ENCODE measurements at places on chromosomes 5 and 9.
A peak's percentile ranks its signal among the peaks of the same experiment; 100 is the strongest.

DNA sequence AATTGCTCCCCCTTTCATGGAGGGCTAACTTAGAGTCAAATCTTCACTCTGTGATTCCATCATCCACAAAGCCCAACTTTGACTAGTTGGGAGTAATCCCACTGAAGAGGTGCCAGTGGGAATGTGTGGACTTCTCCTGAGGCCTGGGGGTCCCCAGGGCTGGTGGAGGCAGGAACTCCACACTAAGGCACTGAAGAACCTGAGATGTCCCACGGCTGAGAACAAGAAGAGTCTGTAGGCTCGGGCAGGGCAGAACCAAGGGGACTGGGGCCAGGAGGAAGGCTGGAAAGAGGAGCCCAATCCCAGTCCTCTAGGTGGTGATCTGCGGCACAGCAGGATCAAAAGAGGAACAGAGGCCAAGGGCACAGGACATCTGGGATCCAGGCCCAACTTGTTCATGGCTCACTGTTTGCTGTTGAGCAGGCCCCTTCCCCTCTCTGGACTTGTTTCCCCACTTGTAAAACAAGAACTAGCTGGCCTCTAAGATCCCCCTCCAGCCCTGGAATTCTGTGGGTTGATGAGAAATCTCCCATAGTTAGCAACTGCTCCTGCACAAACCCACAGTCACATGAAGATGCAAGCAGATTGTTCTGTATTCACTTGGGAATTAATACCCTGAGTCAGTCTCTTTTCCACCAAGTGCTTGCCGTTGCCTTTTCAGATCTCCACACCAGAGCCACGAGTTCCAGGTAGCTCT lies 32.7 kb upstream of the ALDH1B1 start:
- no peak for DNase-seq

DNA sequence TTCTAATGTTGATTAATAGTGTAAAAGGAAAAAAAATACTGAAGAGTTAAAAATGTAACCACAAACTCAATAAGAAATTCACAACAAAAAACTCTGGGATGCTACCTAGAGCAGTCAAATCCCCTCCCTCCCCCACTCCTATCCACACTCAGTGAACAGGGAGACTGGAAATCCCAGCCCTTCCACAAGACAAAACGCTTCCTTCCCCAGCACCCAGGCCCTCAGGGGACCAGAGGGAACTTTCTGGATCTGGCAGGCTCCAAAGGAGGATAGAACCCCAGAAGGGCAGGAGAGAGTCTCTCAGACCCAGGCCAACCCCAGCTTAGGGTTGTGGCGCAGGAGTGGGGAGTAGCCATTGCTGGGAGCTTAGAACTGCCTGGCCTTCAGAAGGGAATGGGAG lies 55.0 kb downstream of the DCP2 start:
- no peak for DNase-seq

GRCh38 chr9:104025945-104026344 lies 68.2 kb upstream of the SMC2 start:
- DNase-seq: no peak

DNA sequence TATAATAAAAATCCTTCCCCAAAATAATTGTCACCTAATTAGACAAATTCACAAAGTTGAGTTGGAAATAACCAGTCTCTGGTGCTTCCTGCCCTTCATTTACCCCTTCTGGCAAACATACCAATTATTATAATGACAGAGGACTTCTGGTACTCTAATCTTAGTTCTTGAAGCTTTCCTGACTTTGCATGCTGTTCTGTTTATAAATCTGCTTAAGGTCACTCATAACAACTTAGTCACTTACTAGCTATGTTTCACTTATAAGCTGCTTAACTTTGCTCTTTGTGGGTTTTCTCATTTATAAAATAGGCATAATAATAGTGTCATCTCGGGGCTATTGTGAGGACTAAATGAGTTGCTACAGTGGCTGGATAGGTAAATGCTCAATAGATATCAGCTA lies 446.5 kb downstream of the EFNA5 start:
- DNase-seq: no peak

GRCh38 chr5:107618242-107618641 lies 52.5 kb downstream of the EFNA5 start:
- DNase-seq: no peak

DNA sequence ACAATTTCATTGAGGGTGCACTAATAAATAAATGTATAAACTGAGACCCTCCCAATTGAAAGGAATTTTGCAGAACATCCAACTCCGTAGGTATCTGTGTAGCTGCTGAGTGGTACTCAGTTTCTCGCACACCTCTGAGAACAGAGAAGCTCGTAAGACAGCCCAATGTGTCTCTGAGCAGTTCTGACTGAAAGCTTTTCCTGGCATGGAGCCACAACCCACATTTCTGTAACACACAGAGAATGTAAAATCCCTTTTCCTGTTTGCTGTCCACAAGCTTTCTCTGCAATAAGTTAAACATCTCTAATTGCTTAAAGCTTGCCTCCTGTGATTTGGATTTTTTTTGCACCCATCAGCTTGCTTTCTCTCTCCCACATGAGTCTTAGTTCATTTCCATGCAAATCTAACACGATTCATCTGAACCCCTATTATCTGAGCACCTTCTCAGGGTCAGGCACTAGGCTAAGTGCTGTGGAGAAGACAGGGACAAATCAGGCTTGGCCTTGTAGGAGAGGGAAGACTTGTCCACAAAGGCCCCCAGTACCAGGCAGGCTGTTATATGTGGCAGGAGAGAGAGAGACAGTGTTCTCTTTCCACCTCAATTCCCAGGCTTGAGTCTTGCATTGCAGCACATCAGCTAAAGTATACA lies 44.2 kb upstream of the COL15A1 start:
- DNase-seq: peak; percentile 20

GRCh38 chr5:102539562-102539961 lies 40.8 kb upstream of the SLCO6A1 start:
- no peak for DNase-seq

GRCh38 chr5:13985731-13986418 lies 41.4 kb upstream of the DNAH5 start:
- no peak for DNase-seq

DNA sequence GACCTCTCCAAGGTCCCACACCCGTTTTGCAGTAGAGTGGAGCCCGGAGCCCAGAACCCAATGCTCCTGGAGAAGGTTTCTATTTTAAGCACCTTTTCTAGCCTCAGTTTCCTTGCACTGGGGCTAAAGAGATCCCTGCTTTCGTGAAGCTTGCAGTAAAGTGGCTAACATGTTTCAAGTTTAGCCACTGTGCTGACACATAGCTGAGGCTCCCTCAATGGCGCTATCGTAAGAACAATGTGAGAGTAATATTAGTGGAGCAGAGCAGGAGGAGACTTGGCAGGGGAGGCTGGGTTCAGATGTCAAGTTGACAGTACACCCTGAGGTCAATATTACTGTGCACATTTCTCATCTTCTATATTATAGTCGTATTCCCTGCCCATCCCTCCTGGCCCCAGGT lies 7.9 kb downstream of the CTXN3 start:
- DNase-seq: no peak

GRCh38 chr5:466661-467310 lies 23.8 kb downstream of the EXOC3 start:
- no peak for DNase-seq

- no peak for DNase-seq
Measured at GRCh38 chr9:130159915-130160670, 12.1 kb upstream of the NCS1 start.

GRCh38 chr5:80509362-80509761 lies 21.5 kb downstream of the FAM151B start:
- DNase-seq: no peak

GRCh38 chr5:116738615-116739261 lies 164.1 kb upstream of the SEMA6A start:
- no peak for DNase-seq

All from Ammon's horn (tissue), 1 donor.